Activated T-helper 1 cell treated with anti-CD3 and anti-CD28 coated beads, Interleukin-12 subunit alpha, Interleukin-12 subunit beta, Interleukin-2, Interleukin-4 antibody, amounts not matched to agents 30 ng/mL and 10 ng/mL and 1 ng/mL, durations not matched to agents 14 hours and 24 hours and 36 hours (primary cell): ENCODE measurements at places on chromosomes 7 and 10. TPM values are rescaled to one million over a fixed set of nuclear protein-coding genes. Genes with fewer than 3 reads are reported as not detected.

The NPTX2 gene
- total RNA-seq = 0.08 and 0.10 TPM in 2 replicates

The EVX1 gene
- not detected in 2 replicates for total RNA-seq

The JMJD1C gene
- total RNA-seq = 47.3 and 48.0 TPM in 2 replicates

The BLNK gene
- not detected in 2 replicates for total RNA-seq

The ADCY1 gene
- total RNA-seq = 2.5 and 2.9 TPM in 2 replicates

The PRTFDC1 gene
- 0.32 and 0.57 TPM in 2 replicates for total RNA-seq

The PON2 gene
- 3.1 and 3.7 TPM in 2 replicates for total RNA-seq

The LMTK2 gene
- 14.9 and 17.7 TPM in 2 replicates for total RNA-seq

The ZNF32 gene
- total RNA-seq = 13.2 and 13.7 TPM in 2 replicates

The C10orf105 gene
- 0.18 and 0.32 TPM in 2 replicates for total RNA-seq

The DLX6 gene
- not detected in 2 replicates for total RNA-seq

The SLC16A12 gene
- not detected in 2 replicates for total RNA-seq

The TMEM60 gene
- 9.0 and 11.0 TPM in 2 replicates for total RNA-seq

The NPS gene
- not detected in 2 replicates for total RNA-seq

The TRIL gene
- total RNA-seq = 0.39 and 0.41 TPM in 2 replicates

The UTF1 gene
- 0.17 TPM in 1 of 2 replicates, not detected in the other for total RNA-seq

The MBL2 gene
- total RNA-seq = not detected in 2 replicates

DNA sequence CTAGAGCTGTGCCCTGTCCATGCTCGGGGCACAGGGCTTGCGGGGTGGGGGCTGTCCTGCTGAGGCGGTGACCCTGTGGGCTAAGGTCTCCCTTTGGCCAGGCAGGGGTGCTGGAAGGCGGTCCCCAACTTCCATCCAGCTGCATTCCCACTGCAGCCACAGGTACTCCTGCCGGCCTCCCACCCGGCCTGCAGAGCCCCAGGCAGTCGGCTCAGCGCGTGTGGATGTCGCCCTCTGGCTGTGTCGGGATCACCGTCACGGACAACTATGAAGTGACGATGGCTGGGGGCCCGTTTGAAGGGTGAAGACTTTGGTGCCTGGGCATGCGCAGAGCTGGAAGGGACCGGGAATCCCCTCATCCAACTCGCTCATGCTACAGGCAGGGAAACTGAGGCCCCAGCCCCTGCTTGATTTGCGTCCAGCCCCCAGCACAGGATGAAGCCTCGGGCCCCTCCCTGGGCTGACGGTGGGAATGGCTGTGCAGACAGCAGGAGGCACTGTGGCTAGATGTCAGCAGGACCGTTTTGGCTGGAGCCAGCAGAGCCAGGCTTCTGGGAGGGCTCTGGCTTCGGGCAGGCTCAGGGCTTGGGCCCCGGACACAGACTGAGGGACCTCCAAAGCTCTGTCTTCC, 2.3 kb upstream of the TMEM184A start:
- DNase-seq = no peak

DNA sequence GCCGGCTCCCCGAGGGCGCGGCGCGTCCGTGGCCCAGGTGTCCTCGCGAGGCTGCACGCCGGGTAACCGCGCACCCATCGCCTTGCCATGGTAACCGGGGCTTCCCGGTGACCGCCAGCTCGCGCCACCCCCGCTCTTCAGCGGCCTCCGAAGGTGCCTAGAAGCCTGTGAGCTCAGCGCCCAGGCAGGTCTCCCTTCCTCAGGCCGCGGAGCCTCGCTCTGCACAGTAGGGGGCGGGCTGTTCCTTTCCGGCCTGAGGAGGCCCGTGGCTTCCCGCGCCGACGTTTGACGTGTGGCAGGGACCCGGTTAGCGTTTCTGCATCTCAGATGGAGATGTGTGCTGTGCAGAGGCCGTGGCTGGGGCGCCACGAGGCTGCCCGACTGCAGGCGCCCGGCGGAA, 117.1 kb downstream of the DYNC2I1 start:
- DNase-seq = no peak

GRCh38 chr7:99504281-99504602, 220 bp upstream of the ZKSCAN5 start:
- no peak for DNase-seq

- DNase-seq = no peak
These were observed 406.4 kb upstream of the ETV1 start for GRCh38 chr7:14395860-14396259.

- DNase-seq = no peak
These were observed 9.8 kb upstream of the ZNF727 start for GRCh38 chr7:64035388-64035787.

DNA sequence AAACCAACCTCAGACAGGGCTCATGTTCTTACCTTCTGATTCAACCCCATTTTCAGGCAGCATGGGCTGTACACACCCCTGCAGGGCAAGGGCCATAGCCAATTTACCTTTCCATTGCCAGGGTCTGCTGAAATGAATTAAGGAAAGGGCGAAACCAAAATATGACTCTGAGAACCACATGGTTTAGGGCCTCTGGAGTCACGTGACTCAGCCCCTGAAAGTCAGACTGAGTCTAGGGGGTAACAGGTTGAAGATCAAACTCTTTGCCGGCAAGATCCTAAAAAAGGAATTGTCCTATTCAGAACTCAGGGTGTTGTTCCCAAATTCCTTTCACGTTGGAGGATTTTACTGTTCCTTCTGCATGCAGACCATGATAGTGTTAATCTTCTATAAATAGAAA, 118.9 kb downstream of the RAB11FIP2 start:
- DNase-seq = no peak

DNA sequence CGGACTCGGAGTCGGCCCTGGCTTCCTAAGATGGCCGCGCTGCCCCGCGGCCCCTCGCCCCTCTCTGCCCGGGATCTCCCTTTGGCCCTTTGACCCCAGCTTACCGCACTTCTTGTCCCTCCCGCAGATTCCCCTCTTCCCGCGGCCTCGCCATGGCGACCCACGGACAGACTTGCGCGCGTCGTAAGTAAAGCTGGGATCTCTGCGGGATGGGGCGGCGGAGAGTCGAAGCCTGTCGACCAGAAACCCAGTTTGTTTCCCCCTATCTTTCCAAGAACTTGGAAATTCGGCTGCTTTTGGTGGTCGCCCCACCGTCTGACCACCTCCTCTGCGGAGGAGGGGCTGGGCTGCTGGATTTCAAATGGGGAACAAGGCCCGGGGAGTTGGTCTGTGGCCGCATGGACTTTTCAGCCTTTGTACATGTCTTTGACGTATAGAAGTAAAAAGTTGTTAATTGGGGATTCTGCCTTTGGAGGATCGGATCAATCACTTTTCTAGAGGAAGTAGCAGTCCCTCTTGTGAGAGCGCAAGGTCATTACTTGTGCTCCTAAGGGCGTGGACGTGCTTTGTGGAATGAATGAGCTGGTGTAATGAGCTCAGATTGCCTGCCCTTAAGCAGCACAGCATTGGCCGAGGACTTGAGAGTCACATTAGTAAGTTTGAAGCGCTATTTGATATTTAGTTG, 553 bp downstream of the VDAC2 start:
- DNase-seq = no peak

- no peak for DNase-seq
These were observed 131.7 kb downstream of the TEX36 start for GRCh38 chr10:125551247-125551646.

DNA sequence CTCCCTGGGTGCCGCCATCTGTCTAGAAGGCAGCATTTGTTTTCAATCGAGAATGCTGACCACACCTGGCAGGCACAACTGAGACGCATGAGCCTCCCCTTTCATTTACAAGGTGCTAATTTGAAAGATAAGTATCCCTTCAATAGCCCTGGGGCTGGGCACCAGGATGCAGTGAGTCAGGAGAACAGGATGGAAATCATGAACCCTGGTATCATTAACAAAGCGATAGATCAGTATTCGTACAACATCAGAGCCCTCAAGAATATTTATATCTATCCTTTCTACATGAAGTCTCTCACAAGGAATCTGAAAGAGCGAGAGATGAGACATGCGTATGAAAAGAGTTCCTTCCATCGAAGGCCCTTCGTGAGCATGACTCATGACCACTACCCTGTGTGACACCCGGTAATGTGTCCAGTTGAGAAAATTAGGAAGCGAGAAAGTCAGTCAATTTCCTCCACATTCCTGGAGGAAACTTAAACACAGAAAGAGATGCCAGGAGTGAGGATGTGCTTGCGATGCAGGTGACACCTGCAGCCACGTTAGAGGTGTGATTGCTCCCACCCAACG, 123.1 kb upstream of the PITRM1 start:
- no peak for DNase-seq

DNA sequence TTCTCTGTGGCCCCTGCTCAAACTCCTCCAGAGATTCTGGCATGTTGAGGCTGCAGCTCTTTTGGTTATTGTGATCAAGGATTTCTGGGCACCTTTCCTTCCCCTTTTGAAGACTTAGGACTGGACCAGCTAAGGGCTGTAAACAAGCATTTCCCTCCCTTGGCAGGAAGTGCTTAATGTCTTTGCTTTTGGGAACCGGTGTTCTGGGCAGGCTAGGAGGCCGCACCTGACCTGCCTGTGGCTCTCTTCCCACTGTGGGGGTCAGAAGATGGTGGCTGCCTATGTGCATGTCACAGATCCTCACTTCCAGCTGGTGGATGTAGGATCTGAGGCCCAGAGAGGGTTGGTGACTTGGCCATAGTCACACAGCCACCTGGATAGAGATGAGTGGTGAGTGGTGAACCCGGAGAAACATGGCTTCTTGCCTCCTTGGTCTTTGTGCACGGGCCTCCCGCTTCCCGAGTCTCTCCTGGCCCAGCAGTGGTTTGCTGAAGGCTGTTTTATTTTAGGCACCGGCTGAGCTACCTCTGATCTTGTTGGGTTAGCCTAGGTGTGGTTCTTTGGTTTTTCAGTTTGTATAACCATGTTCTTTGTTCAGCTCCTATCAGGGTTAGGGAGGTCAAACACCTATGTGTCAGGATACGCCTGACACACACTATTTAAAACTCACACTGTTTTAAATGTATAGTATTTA, 82.0 kb downstream of the GRK5 start:
- DNase-seq = no peak

DNA sequence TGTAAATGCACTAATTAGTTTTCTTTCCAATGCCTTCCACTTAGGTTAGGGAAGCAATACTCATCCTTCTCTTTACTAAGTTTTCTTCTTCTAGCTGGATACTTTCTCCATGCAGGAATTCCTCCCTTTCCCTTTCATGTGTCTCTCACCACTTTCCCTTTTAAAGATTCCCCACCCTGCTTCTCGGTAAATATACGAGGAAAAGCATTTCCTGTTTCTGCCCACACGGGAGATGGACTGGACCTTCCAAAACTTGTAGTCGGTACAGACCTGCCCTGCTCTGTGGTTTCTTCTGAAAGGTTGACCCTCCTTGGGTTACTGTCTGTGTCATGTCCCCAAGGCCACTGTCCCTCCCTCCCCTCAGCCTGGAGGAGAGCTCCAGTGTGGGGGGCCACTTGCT, 58.9 kb upstream of the LYZL2 start:
- DNase-seq = no peak

GRCh38 chr10:106189292-106189691, 975.2 kb downstream of the SORCS1 start:
- DNase-seq = no peak

GRCh38 chr7:44796034-44796503, 412 bp upstream of the PPIA start:
- DNase-seq = no peak

DNA sequence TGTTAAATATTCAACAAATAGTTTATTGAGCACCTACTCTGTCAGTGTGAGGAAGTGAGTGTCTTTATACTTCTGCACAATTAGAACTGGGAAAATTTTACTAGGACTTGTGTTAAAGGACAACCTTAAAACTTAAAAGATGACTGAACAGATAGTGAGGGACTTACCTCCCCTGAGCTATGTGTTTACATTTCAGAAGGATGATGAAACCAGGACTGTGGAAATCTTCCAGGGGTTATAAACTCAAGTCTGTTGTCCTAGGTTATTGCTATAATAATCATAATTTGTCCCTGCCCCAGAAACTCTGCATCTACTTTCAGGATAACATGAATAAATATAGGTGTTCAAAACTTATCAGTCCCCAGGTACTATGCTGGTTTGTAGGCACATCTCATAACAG, 261.0 kb upstream of the MKLN1 start:
- no peak for DNase-seq

- DNase-seq = no peak
These were observed 38.1 kb downstream of the FAM107B start for GRCh38 chr10:14736600-14737081.

DNA sequence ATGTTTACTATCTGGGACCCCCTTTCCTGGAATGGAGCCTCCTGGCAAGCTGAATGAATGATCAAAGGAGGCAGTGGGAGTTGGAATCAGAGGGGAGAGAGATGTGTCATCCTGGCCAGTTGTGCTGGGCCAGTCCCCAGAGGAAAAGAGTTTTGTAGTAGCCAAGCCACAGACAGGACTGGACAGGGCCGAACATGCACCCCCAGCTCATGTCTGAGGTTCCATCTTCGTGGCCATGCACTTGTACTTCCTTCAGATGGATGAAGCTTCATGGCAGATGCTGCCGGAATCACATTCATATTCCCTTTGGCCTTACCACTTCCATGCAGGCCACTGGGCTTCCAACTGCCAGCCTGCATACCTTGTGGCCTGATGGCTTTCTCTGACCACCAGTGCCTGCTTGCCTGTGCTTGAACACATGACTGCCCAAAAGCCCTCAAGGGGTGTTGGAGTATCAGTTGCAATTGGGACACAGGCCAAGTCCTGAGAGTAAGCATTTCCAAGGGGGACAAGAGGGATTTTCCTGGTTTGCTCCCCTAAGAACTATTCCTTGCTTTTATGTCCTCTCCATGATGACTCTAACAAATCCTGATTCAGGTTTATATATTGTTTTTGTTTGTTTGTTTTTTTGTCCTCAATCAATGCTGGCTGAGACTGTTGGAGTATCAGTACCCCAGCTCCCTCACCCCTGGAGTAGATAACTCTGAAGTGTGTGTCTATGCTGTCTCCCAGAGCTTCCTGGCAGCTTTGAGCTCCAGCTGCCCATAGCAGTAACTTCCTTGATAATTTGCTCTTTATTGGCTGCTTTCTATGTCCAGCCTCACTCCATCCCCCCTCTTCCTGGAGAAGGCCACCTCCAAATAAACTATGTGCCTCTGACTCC, 63.6 kb downstream of the TMEM130 start:
- DNase-seq = no peak

DNA sequence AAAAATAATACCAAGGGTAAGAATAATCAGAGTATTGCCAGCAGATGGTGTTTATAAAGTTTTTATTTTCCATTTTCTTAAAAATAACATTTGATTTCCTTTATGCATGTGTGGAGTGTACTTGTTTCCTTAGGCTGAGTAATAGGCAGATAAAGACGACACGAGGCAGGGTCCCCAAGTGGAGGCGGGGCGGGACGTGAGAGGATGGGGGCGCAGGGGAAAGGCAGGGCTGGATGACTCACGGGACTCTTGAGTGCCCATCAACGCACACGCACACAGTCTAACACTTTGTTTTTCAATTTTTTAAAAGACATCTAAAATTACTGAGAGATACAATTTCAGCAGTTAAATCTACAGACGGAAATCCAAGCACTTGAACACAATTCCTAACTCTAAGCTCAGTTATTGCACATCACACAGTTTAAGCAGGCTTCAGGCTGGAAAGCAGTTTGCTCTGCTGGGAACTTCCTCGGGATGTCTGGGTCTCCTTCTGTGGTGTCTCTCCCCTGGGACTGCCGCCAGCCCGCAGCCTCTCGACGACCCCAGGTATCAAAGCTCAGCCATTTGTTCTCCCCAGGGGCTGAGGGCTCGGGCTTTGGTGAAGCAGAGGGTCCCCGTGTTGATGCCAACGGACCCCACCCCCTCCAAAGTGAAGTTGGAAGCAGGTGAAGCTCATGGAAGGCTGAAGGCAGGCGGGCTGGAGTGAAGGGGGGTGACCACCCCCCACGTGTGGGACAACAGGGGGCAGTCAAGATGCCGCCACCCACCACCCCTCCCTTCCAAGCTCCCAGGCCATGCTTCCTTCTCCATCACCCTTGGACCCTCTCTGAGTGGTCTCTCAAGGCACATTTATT, 29.1 kb downstream of the SPOCK2 start:
- no peak for DNase-seq
